ENCODE measurements at places on chromosomes 7 and 10.

- no peak for DNase-seq
Observed at GRCh38 chr10:7092603-7093002, 318.2 kb downstream of the SFMBT2 start.

- DNase-seq: no peak
Observed at GRCh38 chr7:96663457-96663856, 46.2 kb downstream of the SEM1 start.

GRCh38 chr7:46747869-46748576 lies 827.0 kb upstream of the IGFBP3 start:
- DNase-seq: no peak

DNA sequence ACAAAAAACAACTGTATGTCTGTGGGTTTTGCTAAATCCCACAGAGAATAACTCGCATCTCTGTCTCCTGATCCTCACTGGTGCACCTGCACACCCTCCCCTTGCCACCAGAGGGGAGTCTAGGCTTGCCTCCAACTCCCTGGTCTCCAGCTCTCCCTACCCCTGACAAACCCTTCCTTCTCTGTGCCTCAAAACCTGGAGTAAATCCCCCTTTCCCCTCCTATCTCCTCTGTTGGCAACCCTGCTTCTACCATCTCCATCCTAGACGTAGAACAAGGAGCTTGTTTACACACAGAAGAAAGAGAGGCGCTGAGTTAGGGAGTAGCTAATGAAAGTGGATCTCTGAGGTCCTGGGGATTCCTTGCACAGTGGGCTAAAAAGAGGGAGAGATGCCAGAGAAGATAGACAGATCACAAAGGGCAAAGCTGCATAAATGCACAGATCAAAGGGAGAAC lies 6.0 kb downstream of the MBLAC1 start:
- peak; percentile 75 for DNase-seq

GRCh38 chr7:154423231-154423630 lies 371.0 kb downstream of the DPP6 start:
- DNase-seq: no peak

DNA sequence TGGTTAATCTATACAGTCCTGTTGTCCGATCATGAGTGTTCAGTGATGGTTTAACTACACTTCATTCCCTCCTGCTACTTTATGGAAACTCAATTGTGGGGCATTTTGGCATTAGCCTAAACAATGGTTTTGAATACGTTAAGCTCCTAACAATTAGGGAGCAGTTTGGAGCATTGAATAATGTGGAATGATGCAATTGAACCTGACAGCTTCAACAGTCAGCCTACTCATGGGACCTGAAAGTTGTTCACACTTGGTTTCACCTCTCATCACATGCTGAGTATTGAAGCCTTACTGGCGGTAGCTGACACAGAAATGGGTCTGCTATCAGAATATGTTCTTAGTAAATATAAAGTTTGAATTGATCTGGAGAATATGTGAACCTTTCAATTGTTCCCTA lies 186.1 kb downstream of the MLLT10 start:
- DNase-seq: no peak

- DNase-seq: no peak
Observed at GRCh38 chr10:52621635-52622079, 150.9 kb downstream of the MBL2 start.

DNA sequence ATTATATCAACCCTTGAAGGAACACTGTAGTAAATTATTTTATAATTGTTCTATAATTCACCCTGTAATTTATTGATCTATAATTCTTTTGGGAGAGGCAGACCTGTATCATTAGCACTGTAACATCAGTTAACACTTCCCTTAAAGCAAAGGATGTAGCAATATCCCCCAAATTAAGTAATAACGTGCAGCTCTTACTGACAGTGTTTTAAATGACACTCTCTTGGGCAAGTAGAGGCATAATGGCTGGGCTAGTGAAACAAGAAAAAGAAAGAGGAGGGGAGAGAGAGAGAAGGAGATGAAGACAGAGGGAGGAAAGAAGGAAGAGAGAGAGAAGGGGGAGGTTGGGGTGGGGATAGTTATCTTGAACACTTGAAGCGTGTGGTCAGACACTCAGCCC lies 161.0 kb upstream of the RNF32 start:
- DNase-seq: no peak

GRCh38 chr7:138887872-138888656 lies 90.1 kb upstream of the ATP6V0A4 start:
- DNase-seq: no peak

DNA sequence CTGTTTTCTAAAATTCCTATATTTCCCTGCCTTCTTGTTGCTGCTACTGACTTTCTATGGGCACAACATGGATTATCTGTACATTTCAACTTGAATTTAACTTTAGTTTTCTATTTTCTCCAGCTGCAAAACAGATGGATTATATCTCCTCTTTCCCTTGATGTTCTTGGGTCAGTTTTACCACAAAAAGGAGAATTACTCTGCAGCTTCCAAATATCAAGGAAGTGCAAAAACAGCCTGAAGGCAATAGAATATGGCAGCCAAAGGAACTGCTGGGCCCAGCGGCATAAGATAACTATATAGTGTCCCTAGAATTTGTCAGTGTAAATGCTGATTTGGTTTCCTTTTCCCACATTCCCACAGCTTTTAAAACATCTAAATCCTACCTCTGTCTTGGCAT lies 29.1 kb downstream of the CPED1 start:
- no peak for DNase-seq

All from Peyer's patch (tissue), 4 donors.